ENCODE measurements at places on chromosomes 5 and 9. TPM values are rescaled to one million over a fixed set of nuclear protein-coding genes. Genes with fewer than 3 reads are reported as not detected.

STKLD1 gene
- total RNA-seq: 0.71 TPM

PCDHGA2 gene
- total RNA-seq: not detected

PCDHGB6 gene
- total RNA-seq: not detected

- no peak for DNase-seq
Measured at GRCh38 chr5:9710069-9710468, 79.9 kb upstream of the TAS2R1 start.

PCDHGB4 gene
- total RNA-seq: not detected

DNA sequence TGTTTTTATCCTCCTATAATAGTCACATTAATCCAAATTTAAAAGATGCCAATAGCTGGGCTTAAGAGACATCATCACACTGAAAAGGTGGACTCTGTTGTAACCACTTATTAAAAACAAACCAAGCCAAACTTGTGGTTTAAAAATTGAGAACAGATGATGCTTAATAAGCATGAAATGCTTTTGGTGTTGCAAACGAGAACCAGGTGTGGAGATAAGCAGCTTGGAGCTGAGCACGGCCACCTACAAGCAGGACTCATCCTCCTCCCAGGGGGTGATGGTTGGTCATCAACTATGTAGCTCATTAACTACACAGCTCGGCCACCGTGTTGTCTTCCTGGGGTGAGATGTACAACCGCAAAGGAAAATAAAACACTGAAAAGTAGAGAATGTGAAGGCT is 154.4 kb downstream of the NPR3 start:
- no peak for DNase-seq

GRCh38 chr9:34994260-34994899 is 4.8 kb downstream of the DNAJB5 start:
- DNase-seq: no peak

GRCh38 chr9:114216976-114217375 is 61.6 kb downstream of the COL27A1 start:
- DNase-seq: no peak

DNA sequence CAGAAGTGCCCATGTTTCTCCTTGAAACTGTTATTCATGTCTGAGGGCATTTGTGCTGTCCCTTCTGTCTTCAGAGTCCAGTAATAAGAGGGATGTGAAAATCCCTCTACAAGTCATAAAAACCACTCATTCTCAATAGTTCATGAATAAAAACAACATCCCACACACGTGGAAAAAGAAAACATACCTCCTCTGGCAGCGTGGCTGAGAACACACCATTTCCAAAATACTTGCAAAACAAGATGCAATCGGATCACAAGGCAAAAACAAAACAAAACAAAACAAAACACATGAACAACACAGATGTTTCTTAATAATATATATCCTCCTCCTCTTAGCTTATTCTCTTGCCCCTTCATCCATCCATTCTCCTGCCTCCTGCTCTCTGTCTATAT is 71.0 kb upstream of the EQTN start:
- DNase-seq: no peak

DNA sequence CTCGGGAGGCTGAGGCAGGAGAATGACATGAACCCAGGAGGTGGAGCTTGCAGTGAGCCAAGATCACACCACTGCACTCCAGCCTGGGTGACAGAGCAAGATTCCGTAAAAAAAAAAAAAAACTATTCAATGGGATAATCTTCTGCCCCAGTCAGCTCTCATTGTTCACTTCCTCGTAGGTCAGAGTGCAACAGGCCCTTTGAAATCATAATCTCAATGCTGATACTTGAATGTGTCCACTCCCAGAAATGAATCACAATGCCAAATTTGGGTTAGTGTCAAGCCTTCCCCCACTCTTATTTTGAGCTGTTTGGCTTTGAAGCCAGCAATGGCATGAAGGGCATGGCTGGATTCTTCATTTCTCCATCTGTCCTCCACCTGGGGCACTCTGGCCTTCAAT is 610.3 kb upstream of the KLF4 start:
- no peak for DNase-seq

- DNase-seq: peak; percentile 75
Measured at GRCh38 chr9:131762356-131762932, 22.6 kb upstream of the RAPGEF1 start.

DNA sequence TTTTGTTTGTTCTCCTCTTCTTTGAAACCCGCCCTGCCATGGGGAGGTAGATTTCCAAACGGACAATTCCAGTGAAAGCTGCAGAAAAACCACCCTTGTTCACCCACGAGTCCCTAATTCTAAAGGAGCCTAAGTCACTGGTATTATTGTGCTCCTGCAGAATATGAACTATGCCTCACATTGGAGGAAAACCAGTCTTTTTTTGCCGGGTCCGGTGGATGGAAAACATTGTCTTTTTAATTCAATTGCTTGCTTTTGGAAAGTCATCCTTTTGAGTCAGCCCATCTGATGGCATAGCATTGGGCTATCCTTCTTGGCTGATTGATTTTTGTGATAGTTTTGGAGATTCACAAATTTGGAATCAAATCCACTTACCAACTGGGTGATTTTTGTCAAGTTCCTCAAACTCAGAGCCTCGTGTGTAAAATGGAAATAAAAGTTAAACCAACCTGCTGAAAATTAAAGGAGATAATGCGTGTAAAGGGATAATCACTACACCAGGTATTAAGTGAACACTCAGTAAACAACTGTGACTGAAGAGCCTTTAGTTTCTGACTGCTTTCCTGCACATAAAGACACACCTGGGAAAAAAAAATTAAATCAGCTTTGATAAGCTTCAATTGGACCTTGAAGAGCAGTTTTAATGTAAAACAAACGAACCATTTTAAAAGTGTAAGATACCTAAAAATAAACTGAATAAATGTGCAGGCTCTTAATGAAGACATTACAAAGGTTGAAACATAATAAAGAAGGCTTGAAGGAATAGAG is 780 bp upstream of the CCNJL start:
- DNase-seq: no peak

- peak; percentile 70 for DNase-seq
Measured at GRCh38 chr5:146340260-146341081, 1.8 kb downstream of the POU4F3 start.

- no peak for DNase-seq
Measured at GRCh38 chr9:36853233-36853632, 180.8 kb downstream of the PAX5 start.

GRCh38 chr5:109688970-109689739 is 572 bp upstream of the MAN2A1 start:
- peak; percentile 81 for DNase-seq

DNA sequence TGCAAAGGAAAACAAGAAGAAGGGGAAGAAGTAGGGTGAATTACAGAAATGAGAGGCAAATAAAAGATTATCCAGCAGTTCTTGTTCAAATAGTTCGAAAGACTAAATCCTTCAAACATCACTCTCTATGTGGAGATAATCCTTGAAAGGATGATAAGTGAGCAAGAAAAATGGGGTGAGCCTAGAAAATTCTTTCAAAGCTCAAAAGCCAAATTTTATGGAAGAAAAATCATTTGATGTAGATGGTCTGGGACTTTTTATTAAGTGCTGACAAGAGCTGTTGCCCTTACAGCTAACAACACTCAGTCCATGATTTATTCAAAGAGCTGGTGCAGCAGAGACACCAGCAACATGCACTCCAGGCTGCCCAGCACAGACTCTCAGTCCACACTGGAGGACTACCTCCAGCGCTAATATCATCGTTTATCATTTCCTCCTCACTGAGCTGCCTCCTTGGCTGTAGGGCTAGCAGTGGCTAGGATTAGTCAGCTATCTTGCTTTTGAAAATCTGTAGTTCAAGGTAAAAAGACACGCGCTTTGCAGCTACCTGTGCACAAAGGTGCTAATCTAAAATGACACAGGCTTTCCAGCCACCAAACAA is 264.8 kb upstream of the KIF2A start:
- DNase-seq: no peak

SEMA5A gene
- total RNA-seq: not detected

DNA sequence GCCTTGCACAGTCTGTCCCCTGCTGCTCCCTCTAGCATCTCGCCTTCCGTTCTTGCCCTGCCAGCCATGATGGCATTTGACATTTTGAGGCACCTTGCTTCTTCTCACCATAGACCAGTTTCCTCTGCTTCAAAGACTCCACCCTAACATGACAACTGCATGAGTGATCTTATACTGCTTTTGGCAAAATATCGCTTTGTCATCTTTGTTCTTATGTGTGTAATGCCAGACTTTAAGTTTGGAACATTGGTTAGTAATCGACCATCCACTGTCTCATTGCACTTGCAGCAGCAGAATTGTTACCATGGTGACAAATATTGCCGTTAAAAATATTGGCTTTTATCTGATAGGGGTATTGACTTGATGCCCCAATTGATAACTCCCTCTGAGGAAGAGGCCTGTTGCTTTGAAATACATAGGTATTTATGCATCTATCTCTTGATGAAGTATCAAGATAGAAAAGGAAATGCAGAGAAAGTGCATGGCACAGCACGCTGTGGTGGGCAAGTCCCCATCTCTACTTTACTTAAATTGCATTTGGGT is 6.8 kb downstream of the GARIN3 start:
- DNase-seq: peak; percentile 44

DNA sequence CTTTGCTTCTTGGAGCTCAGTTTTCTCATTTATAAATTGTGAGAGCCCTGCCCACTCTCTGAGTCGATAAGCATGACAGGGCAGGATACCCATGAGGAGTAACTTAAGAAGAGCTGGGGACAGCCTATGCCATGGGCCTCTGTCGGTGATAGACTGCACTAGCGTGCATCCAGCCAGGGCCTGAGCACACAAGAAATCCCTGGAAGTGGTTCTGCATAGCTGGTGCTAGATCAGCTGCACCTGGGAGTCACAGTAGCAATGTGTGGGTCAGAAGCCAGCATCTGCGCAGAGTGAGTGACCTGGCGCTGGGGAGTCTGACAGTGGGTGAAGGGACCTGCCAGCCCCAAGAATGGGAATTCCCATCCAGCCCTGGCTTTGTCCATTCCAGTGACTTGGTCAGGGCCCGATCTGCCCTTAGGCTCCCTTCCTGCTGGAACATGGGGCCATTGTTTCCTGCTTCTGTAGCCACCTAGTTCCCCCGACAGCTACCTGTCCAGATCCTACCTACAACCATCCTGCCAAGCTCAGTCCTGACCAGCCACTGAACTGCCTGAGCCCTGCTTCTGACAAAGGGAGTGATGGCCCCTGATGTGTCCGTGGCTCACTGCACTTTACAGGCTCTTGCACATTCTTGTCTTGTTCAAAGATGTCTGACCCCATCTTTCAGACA is 35.9 kb upstream of the NANS start:
- no peak for DNase-seq

NANS gene
- 45.5 TPM for total RNA-seq

DNA sequence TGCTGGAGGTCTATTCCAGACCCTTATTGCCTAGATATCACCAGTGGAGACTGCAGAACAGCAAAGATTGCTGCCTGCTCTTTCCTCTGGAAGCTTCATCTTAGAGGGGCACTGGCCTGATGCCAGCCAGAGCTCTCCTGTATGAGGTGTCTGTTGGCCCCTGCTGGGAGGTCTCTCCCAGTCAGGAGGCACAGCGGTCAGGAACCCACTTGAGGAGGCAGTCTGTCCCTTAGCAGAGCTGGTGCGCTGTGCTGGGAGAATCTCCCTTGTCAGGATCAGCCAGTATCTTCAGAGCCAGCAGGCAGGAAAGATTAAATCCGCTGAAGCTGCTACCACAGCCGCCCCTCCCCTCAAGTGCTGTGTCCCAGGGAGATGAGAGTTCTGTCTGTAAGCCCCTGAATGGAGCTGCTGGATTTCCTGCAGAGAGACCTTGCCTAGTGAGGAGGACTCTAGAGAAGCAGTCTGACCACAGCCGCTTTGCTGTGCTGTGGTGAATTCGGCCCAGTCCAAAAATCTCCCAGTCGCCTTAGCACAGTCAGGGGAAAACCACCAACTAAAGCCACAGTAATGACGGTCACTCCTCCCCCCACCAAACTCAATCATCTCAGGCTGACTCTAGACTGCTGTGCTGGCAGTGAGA is 124.1 kb downstream of the JAKMIP2 start:
- DNase-seq: no peak

DNA sequence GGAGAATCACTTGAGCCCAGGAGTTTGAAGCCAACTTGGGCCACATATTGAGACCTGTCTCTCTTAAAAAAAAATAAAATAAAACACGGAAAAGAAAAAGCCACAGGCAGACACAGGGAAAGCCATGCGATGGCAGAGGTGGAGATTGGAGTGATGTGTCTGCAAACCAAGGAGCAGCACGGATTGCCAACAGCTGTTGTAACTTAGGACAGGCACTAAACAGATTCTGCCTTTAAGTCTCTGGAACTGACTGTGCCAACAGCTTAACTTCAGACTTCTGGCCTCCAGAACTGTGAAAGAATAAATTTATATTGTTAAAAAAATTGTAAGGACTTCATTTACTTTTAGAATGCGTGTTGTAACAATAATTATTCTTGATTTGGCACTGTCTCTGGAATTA is 318.5 kb upstream of the CHD1 start:
- DNase-seq: no peak

- no peak for DNase-seq
Measured at GRCh38 chr5:155987265-155987810, 339.6 kb upstream of the SGCD start.

GRCh38 chr5:33075731-33076130 is 364.6 kb downstream of the NPR3 start:
- no peak for DNase-seq

- no peak for DNase-seq
Measured at GRCh38 chr9:114559830-114560513, 27.6 kb upstream of the ATP6V1G1 start.

GRCh38 chr9:84271531-84271900 is 69.0 kb downstream of the SLC28A3 start:
- DNase-seq: peak; percentile 73

- DNase-seq: no peak
Measured at GRCh38 chr9:135714242-135715055, 12.5 kb downstream of the KCNT1 start.

SLCO4C1 gene
- 0.74 TPM for total RNA-seq

DNA sequence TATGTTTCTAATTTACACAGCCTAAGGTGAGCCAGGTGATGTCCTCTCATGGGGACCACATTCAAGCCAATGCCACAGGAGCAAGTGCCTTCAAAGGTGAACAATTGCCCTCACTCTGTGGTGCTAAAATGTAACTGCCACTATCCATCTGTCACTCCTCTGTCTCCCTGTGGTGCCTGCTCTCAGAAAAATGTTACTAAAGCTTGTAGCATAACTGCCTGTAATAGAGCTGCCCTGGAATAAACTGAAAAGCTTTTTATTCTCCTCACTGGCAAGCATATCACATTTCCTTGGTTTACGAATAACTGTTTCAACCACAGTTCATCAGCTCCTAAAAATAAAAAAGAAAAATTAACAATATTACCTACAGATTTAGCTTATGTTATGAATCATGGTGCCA is 142.4 kb downstream of the ST8SIA4 start:
- DNase-seq: no peak

MEF2C gene
- total RNA-seq: 0.53 TPM

DNA sequence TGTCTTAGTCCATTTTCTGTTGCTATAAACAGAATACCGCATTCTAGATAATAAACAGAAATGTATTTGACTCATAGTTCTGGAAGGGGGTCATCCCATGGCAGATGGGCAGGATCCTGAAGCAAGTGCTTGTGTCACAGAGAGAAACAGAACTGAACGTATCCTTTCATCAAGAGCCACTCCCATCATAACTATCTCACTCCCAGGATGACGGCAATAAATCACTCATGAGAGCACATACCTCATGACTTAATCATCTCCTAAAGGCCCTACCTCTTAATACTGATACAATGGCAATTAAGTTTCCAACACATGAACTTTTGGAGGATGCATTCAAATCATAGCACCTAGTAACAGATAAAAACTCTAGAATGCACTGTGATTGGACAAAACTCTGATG is 142.9 kb downstream of the CAMK4 start:
- DNase-seq: no peak

- no peak for DNase-seq
Measured at GRCh38 chr9:20200581-20200980, 411.7 kb upstream of the SLC24A2 start.

GRCh38 chr5:59317023-59317773 is 576.3 kb downstream of the PDE4D start:
- DNase-seq: no peak
